Osteoblast (primary cell): ENCODE measurements at places on chromosomes 11 and 22.

DNA sequence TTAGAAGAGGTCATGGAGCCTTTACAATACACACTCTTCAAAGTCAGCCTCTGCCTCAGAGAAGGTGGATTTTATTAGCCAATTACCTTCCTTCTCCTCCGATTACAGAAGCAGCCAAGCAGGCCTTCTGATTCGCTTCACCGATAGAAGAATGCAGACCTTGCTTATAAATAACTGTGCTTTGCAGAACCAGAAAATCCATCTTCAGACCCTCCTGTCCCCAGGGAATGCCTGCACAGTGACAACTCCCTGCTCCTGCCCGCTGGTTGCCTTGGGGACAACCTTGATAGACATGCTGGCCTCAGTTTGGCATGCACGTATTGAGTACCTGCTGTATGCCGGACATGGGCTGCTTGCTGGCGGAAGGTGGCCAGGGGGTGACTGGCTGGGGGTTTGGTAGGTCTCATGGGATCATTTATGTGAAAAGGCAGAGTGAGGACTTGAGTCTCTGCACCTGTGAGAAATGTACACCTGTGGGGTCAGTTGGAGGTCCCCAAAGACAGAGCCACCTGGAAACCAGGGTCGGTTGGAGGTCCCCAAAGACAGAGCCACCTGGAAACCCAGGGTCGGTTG lies 1238.7 kb downstream of the BRD1 start:
- no peak for DNase-seq

DNA sequence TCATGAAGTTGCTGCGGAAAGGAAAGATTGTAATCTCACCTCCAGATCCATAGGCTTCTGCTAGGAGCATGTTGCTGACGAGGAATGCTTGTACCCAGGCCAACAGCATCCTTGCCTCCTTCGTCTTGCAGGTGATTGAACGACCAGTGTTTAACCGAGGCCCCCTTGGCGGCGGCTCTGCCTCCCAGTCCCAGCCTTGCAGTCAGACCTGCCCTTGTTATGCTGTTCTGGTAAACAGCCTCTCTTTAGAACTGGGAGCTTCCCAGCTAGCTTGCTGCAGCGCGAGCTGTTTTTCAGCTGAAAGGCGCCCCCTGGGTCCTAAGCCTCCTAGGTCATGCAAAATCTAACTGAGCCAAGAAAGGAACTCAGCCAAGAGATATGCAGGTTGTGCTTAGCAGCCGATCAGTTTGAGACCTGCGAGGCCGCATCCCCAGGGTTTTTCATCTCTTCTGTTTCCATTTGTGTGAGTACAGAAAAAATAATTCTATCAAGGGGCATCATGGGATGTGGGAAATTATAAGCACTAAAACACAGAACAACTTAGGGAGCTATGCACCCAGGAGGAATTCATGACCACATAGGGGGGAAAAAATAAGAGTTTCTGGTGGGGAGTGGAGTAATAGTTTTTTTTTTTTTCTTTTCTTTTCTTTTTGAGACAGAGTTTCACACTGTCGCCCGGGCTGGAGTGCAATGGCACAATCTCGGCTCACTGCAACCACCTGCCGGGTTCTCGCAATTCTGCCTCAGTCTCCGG lies at the start of gene PIK3IP1:
TSS of gene PIK3IP1 (minus strand) at position 253 of the 754 bp plus-strand sequence. CDS start at position 109, 144 bp downstream.
- DNase-seq, result peak; percentile 96

DNA sequence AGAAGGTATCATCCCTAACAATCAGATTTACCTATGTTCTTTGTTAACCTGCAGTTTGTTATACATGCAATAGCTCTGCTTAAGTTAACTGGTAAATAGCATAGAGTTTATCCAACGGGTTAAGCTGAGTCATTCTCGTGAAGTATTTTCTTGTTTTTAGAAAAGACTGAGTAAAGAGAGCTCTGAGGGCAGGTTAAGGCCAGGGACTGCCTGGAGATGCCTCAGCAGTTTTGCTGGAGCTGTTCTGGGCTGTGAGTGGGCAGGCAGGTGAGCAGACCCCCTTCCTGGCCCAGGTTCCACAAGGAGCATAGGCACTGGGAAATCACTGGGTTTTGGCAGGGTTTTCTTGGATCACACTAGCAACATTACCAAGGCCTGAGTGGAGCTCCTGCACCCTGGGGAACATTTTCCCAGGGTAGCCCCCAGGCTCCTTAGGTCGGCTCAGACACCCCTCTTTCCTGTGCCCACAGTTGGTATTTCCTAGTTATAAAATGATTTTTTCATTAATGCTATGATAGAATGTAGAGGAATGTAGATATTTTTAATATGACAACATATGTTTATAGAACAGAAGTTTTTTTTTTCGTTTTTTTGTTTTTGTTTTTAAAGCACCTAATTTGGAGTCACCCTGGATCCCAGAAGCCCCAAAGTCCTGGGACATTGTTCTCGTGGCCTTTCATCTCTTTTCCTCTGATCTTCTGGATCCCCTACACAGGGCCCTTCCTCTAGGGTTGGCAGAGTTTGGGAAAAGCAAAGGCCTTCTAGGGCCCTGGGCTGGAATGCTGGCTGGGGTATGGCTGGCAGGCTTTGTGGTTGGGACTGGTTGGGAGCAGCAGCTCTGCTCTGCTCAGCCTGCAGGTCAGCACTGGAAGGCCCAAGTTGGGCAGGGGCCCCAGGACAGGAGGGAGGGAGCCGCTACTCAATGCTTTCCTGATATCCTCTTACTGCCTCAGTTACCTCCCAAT lies 26.7 kb downstream of the IRAG1 start:
- no peak for DNase-seq

GRCh38 chr11:1064167-1064566 lies 10.5 kb upstream of the MUC2 start:
- DNase-seq, result peak; percentile 31
